ENCODE measurements at places on chromosomes 2 and 18.

- peak; percentile 34 for DNase-seq
Measured at GRCh38 chr2:172013396-172013795, 13.6 kb downstream of the METAP1D start.

DNA sequence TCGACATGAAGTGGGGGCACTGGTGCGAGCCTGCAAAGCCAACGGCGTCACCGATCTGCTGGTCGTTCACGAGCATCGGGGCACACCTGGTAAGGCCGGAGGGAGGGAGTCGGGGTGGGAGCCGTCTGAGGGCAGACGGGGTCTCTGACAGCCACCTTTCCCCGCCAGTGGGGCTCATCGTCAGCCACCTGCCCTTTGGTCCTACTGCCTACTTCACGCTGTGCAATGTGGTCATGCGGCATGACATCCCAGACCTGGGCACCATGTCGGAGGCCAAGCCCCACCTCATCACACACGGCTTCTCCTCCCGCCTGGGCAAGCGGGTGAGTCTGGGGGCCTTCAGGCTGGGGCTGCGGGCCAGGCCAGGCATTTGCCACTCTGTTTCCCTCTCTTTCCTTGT lies 2.9 kb downstream of the IMP4 start:
- DNase-seq: no peak

- DNase-seq: peak; percentile 42
Measured at GRCh38 chr2:110107092-110108079, 8.2 kb downstream of the MALL start.

- peak; percentile 57 for DNase-seq
Measured at GRCh38 chr2:132374551-132374950, 42.1 kb upstream of the GPR39 start.

DNA sequence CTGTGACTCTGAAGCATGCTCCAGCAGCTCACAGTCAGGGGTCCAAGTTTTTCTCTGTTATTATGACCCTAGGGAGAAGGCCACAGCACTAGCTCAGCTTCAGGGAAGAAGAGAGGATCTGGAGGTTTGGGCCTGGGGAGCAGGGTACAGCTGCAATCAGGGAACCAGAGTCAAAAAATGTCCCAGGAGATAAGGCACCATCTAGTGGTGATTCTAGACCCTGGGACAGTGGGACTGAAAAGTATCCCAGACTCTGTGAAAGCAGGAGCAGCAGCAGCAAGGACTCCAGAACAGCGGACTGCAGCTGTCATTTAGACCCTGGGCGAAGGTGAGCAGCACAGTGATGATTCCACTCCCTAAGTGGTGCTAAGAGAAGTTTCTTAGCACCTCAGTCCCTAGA lies 278.4 kb upstream of the DDX18 start:
- no peak for DNase-seq

GRCh38 chr2:121577381-121577780 lies 46.7 kb downstream of the RNU4ATAC start:
- no peak for DNase-seq

GRCh38 chr18:75527848-75528685 lies 100.6 kb upstream of the SMIM21 start:
- peak; percentile 88 for DNase-seq

GRCh38 chr2:241652142-241652541 lies 14.6 kb downstream of the ATG4B start:
- no peak for DNase-seq

- DNase-seq: peak; percentile 21
Measured at GRCh38 chr2:98350411-98350810, 4.2 kb downstream of the CNGA3 start.

DNA sequence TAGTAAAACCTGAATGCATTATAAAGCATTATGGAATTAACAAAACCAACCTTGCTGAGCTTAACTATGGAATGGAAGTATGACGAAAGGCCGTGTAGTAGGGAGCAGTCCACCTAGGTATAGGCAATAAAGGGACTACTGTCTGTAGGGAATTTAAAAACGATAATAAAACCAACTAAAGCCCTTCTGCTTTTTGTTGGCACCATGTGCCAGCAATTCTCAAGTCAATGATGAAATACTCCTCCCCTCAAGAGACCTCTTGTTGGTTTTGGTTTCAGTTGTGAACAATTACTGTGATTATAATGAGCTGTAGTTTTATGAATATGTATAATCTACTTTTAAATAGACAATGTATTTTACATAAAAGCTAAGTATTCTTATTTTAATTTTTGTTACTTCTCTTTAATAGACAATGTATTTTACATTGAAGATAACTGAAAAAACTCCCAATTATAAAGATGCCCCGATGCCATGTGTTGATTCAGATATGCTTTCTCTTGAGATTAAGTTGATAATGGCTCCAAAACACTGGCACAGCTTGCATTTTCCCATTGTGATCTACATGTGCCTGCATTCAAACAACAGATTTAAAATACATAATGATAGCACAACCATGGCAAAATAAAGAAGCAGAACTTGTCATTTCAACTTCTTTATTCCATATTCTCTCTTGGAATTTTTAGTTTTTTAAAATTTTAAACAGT lies 55.5 kb upstream of the ZDBF2 start:
- DNase-seq: no peak

All from esophagus muscularis mucosa (tissue), 4 donors.